ENCODE measurements at places on chromosomes 5 and 9.

- no peak for DNase-seq
Measured at GRCh38 chr5:124337996-124338395, 408.4 kb downstream of the ZNF608 start.

- DNase-seq, result no peak
Measured at GRCh38 chr5:120919017-120919416, 454.9 kb downstream of the PRR16 start.

GRCh38 chr9:28650327-28650726 lies 1077.0 kb upstream of the C9orf72 start:
- DNase-seq, result no peak

- no peak for DNase-seq
Measured at GRCh38 chr5:141851195-141851874, 26.9 kb downstream of the PCDH1 start.

GRCh38 chr9:113844466-113844865 lies 31.6 kb upstream of the ZNF618 start:
- DNase-seq, result no peak

- DNase-seq, result no peak
Measured at GRCh38 chr5:78974011-78974410, 11.1 kb downstream of the ARSB start.

GRCh38 chr5:123429993-123430392 lies 6.8 kb upstream of the CEP120 start:
- DNase-seq, result no peak

- no peak for DNase-seq
Measured at GRCh38 chr5:86869268-86869667, 251.5 kb downstream of the COX7C start.

DNA sequence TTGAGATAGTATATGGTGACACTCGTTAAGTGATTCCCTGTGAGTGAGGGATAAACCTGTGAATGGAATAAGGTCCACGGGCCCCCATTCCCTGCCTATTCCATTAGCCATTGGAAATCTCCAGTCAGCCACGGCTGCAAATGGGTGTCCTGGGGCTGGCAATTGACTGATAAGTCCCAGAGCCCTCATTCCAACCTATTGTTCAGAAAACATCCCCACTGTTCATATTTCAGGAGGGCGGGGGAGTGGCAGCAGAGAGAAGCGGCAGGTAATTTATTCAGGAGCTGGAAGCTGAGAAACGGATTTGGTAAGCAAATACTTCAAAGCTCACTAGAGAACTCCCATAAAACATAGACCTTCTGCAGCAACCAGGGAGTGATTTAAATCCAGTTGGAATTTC lies 42.0 kb downstream of the TMEM174 start:
- DNase-seq, result no peak

- no peak for DNase-seq
Measured at GRCh38 chr9:91700475-91700874, 249.6 kb downstream of the ROR2 start.

DNA sequence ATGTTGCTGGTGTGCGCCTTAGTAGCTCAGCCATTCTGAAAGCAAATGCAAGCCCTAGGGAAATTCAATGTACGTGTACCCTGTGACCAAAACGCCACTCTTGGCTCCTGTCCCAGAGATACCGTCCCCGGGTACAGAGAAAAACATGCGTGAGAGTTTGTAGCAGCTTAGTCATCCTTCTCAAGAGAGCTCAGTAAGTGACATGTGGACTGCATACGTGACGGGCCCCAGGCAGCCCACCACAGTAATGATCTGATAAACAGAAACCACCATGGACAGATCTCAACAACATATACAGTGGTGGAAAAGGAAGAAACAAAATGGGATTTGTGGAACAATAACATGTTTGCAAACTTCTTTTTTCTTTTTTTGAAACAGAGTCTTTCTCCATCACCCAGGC lies 45.1 kb downstream of the S1PR3 start:
- no peak for DNase-seq

DNA sequence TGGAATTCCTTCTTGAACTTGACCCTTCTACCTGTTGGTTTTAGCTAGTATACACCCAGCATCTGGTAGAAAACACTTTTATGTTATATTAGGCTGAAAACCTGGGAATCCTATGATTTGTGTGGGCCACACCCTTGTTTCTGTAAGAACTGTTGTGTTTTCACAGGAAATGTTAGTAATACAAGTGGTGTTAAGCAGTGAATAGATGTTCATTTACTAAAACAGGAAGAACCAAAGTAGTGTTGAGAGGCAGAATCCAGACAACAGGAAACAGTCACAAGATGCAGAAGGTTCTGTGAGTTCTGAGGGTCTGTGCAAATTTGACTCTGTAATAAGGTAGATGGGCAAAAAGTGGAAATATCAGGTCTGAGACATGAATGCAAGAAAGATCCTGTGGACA lies 73.0 kb upstream of the RAI14 start:
- DNase-seq, result no peak
